MG63 (cell line): ENCODE measurements at places on chromosomes 6 and 20.

DNA sequence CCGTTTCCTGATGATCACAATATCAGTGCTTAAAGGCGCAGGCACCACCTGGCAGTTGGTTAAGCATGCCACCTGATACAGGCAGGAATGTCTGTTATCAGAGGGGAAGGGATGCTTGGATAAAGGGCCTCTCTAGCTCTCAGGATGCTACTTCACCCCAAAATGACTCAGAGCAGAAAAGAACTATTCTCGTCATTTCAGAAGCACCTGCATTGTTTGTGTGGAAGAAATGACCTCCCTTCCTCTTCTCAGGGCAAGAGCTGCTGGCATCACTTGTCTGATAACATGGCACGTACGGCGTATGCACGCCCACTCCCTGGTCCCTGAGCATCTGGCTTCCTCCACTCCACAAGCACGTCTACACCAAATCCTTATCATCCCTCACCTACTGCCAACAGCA is 47.3 kb downstream of the ATP9A start:
- DNase-seq: no peak

DNA sequence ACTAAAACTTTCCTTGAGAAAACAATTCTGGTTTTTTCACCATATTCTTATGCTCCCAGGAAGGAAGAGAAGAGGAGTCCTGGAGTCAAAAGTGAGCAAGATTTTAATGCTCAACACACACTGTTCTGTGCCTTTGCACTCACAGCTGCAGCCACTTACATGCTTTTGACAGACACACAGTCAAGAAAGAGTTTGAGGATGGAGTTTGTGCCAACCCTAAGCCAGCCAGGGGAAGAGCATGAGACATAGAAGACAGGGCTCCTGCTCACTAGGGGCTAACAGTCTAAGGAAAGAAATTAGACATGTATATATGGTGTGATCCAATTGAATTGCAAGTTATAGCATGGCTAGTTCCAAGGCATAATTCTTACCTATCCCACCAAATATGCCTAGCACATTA is 37.1 kb upstream of the IL17A start:
- no peak for DNase-seq

DNA sequence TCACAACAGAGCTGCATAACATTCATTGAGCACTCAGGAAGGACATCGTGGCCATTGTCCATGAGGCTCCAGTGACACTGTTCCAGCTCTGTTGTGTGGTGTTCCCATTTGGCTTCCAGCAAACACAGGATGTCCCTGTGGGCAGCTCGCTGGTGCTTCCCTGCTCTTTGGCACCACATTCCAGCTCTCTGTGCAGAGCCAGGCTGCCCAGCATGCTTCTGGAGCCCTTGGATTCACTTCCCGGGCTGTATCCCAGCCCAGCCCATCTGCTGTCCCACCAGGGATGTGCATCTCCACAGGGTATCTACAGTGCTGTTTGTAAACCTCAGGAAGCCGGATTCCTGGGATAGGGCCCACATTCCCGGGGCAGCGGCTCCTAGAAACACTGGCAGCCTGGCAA is 57.2 kb downstream of the CTCFL start:
- DNase-seq: peak; percentile 85

DNA sequence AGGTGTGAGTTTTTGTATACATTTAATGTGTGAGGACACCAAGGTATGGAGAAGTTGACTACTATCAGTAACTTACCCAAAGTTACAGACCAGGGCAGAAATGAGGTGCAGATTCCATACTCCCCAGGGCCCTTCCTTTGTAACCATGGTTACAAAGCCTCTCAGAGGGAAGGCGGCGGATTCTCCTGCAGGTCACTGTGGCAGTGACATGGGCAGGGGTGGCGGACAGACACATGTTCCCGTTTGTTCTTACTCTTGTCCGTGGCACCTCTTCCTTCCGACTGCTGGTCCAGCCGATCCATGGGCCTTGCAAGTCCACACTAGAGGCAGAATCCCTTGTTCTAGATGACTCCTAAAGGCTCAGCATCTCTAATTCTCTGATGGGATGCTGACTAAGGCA is 43.0 kb downstream of the PDYN start:
- DNase-seq: no peak

GRCh38 chr6:111757342-111757741 is 115.9 kb downstream of the FYN start:
- DNase-seq: no peak

DNA sequence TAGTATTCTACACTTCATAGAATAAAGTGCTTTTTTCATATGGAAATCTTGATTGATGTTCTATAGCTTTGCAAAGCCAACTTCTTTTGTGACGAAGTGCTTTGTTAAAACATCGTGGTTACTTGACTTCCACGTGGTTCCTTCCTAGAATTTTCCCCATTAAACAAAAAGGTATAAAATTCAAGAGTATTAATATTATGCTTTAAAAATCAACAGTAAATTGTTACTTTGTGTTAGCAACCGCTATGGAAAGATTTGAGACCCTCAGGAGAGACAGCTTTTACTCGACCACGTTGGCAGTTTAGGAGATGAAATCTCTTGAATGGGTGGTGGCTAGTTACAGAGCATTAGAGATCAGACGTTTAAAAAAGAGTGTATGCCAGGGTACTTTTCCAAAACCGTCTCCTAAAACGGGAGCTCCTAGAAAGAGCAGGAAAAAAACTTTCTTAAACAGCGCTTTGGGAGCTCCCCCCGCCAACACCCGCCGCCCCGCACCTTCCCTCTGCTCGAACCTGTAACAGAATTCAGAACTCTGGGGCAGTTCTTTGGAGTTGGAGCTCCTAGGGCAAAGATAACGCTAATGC is 920 bp downstream of the GJA1 start:
- peak; percentile 26 for DNase-seq

- DNase-seq: no peak
Observed at GRCh38 chr6:31940256-31940664, 5.6 kb upstream of the CFB start.

DNA sequence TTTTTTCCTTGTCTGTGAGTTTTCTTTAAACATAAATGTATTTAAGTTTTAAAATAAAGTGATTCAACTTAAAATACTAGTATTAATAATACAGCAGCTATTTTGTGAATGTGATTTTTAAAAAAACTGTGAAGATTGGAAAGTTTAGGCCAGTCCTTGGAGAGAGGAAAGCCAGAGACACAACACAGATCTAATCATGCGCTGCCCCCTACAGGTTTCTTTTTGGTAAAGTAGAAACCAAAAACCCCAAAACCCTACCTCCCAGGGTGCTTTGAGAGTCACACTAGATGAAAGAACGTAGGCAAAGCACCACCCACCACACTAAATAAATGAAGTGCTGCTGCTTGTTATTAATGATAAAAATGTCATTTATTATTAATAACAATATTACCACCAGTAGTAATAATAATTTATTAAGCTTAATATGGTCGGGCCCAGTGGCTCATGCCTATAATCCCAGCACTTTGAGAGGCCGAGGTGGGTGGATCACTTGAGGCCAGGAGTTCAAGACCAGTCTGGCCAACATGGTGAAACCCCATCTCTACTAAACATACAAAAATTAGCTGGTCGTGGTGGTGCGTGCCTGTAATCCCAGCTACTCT is 33.7 kb downstream of the SLC9A8 start:
- DNase-seq: peak; percentile 28

GRCh38 chr20:19713822-19714578 is 44.1 kb upstream of the RIN2 start:
- no peak for DNase-seq
